ENCODE measurements at places on chromosomes 3 and 15.

- DNase-seq = no peak
These were observed 32.0 kb upstream of the GBE1 start for GRCh38 chr3:81793410-81793809.

DNA sequence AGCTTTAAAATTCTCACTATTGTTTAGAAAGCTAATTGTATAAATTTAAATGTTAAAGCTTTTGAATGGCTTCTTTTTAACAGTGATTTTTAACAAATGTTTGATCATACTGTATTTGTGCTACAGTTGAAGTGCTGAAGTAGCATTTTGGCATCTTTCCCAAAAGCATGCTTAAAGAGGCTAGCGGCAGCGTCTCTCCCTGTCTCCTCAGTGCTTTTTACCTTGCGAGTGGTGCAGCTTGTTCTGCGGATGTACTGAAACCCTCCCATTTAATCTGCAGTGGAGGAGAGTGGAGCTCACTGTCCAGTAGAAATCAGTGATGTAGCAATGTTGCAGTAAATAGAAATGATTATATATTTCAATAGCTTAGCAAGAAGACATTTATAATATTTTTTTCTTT is 43.7 kb downstream of the LRRC49 start:
- DNase-seq = no peak

DNA sequence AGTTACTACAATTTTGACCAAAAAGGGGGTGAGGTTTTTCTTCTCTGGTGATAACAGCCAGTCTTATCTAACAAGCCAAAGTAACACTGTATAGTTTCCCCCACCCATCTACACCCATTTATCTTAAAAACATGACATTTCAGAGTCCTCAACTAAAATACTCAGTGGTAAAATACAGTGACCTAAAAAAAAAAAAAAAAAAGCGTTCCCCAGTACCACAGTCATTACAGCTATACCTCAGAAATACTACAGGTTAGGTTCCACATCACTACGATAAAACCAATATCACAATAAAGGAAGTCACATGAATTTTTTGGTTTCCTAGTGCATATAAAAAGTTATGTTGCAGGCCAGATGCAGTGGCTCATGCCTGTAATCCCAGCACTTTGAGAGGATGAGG is 13.8 kb downstream of the DENND4A start:
- no peak for DNase-seq

- no peak for DNase-seq
These were observed 87.7 kb upstream of the NEO1 start for GRCh38 chr15:72964542-72964941.

DNA sequence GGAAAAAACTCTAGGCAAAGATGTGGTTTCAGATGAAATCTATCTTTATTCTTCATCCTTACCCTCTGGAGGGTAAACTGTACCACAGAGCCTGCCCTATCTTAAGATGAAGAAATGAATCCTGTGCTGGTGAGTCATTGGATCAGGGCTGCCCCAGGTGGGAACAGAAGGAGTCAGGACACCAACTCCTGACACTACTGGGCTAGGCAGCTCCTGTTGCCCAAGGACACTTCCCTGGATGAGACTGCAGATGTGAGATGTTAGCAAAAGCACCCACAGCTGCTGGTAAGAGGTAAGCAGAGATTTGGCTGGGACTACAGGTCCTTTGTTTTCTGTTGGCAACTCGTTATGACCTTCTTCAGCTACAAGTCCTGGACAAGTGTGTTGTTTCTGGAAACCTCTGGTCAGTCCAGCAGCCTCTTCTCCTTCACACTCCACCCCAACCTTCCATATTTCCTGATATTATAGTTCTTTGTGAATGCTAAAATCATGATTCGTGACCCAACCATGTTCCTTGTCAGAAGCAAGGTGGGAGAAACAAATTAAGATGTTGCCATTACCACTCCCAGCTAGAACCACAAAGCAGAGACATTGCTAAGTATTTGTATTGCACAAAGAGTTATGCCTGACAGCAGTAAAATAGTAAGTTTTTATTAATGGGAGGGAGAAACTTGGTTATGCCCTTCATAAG is 104.2 kb upstream of the TGFBR2 start:
- DNase-seq = no peak

DNA sequence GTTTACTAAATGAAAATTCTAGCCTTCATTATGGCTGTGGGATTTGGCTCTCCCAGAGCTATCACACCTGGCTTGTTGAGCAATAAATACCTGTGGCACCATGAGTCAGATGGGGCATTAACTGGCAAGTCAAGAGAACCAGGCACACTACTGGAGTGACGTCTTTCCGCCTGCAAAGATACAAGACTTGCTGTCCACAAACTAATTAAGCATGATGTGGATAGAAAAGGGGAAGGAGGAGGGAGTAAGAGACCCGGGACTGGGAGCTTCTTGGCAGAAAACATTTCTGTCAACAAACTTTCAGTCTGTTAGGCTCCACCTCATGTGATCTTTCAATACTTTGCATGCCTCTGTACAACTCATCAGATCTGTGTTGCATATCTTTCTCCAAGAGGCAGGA is 56.5 kb downstream of the CLDN1 start:
- DNase-seq = no peak

All from GM12864 (cell line).